IPS DF 6.9 (cell line): ENCODE measurements at places on chromosomes 2 and 18.

DNA sequence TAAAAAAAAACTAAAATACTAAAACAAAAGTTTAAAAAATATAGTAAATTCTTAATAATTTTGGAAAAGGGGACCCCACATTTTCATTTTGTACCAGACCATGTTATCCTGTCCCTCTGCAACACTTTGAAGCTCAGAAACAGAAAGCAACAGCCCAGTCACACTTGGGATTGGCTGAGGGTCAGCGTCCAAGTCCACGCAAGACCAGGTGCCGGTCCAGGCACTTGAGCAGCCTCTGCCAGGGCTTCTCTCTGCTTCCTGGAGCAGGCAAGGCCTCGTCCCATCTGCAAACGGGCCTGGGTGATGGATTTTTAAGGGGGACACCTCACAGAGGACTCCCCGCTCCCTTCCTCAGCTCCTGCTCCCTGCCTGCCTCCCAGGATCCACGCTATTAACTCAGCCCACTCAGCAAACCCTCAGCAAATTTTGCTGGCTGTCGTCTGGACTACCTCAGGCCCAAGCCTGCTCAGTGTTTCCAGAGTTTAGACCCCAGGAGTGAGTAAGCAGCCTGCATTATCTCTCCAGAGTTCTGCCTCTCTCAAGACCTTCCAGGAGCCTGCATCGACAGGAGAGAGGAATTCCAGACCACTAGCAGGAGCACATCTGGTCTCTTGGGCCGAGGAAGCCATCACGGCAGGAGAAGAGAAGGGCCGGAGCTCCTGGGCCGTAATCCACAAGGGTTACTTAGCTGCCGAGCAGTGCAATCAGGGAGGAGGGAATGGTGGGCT lies 88.7 kb upstream of the STPG4 start:
- DNase-seq, result no peak

- DNase-seq, result no peak
Measured at GRCh38 chr18:43524260-43524659, 247.0 kb upstream of the SYT4 start.

DNA sequence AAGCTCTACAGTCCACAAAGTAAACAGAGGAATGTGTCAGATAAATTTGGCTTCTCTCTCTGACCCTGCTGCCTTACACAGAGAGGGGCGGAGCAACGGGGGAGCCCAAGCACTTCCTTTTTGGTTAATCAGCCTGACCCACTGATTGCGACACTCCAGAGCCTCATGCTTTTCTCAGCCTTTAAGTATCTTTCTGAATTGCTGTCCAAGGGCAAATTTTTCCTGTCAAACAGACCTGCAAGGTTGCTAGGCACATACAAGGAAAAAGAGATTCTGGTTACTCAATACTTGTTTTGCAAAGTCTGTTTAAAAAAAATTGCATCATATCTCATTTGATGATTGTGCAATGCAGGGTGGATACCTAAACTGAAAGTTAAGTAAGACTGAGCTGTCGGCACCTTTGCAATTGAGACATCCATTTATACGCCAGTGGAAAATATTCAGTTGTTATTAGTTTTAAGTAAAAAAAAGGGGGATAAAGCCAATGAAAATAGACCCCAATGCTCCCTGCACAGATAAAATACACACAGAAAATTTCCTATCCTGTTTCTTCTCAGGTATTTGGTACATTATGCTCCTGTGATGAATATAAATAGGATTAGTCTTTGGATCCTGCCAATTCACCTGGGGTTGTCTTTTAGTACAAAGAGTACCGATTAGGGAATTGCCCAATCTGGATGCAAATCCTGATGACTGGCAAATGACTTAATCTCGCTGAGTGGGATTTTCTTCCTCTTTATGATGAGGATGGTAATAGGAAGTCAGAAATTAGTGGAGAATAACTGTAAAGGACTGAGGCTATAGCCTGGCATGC lies 260.2 kb upstream of the TRIB2 start:
- no peak for DNase-seq

- DNase-seq, result no peak
Measured at GRCh38 chr18:11514267-11514666, 95.1 kb upstream of the SLC35G4 start.

GRCh38 chr2:8320311-8321066 lies 361.4 kb upstream of the ID2 start:
- DNase-seq, result no peak

DNA sequence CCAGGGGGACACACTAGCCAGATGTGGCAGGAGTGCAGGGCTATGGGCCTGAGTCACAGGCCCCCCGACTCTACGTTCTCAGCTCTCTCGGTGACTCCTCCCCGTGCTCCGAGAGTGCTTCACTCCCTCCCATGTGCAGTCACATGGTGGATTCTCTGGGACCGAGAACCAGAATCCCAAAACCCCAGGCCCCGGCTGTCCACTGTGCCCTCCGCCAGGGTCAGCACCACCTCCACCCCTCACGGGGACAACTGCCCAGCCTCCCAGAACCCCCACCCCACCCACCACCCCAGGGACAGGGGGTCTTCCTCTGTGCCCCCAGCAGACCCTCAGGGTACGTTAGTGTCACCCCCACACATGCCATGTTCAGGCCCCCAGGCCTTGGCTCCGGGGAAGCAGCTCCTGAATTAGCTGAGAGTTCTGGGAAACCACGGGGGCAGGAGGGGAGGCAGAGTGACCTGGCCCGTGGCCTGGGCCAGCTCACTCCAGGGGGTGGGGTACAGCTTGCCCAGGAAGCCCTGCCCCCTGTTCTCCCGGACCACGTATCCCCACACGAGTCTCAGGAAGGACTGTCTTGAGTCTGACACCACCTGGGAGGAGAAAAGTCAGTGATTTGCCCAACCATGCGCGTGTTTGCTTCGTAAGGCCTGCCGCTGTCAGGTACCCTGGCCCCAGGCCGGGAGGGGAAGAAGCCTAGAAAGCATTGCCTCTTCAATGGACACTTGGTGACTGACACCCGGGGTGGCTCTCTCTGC lies 4.4 kb downstream of the RAMP1 start:
- no peak for DNase-seq

DNA sequence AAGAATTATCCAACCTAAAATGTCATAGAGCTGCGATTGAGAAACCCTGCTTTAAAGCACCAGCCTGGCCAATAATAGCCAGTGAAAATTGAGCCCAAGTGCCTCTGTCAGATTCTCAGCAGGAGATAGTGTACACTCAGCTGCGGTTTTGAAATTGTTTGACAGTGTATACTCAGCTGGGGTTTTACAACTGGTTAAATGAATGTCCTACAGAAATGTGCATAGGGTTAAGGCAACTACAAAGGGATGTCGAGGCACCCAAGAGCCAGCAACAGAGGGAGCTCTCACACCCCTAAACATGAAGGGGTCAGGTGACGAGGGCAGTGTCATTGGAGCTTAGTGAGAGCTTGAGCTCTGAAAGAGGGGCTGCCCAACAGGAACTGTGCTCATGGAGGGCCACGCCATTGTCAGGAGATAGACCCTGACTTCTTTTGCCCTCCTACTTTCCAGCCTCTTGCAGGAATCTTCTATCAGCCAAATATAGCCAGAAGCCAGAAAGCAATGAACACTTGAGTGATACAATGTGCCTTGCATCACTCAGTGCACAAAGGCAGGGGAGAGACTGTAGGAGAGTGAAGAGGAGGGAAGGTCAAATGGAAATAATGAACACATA lies 15.1 kb downstream of the ACTG2 start:
- DNase-seq, result peak; percentile 43

DNA sequence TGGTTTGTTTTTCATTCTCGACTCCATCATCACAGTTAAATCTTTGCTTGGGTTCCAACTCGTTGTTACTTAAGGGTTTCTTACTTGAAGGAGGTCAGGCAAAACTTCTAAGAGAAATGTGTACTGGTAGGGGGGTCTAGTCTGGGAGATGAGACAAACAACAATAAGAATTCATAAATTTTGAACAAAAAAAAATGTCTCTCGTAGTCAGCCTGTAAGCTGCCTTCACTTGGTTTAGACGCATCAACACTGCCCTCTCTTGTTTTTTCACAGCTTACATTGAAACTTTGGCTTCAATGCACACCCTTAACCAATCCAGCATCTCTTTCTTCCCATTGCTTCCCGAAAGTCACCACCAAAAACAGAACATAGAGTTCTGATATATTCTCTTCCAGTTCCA lies 576.4 kb upstream of the PIK3C3 start:
- no peak for DNase-seq

- DNase-seq, result no peak
Measured at GRCh38 chr2:39534095-39534711, 97.1 kb upstream of the MAP4K3 start.

GRCh38 chr18:12026562-12026961 lies 45.3 kb downstream of the IMPA2 start:
- DNase-seq, result no peak

DNA sequence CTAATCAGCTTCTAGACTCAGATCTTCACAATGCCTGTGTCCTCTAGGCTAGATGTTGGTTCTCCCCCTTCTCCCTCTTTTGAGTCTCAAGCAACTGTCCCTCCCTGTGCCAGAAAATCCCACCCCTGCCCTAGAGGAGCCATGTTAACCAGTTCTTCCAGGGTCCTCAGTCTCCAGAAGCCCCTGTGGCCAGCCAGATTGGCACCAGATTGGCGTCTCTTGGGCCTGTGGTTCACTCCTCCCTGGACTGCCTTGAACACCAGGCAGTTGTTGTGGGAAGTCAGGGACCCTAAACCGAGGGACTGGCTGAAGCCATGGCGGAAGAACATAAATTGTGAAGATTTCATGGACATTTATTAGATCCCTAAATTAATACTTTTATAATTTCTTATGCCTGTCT lies 36.6 kb downstream of the CYP26B1 start:
- DNase-seq, result no peak

DNA sequence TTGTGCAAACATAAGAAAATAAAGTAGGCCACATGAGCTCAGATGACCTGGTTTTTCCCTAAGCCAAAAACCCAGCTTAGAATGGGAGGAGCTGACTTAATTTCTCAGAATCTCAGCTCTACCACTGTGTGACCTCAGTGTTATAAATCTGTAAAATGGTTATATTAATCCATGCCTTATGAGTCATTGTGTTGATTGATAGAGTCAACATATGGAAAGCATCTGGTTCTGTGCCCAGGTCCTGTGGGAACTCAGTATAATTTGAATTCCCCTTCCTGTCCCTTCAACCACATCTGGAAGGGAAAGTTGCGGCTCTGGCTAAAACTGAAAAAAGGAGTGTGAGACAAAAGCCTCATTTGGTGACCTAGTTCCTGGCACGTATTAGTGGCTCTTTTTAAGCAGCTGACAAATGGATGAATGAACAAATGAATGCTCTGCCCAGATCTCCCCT lies 25.7 kb downstream of the TMEM177 start:
- DNase-seq, result no peak
